ENCODE measurements at places on chromosomes 11 and 22.

DNA sequence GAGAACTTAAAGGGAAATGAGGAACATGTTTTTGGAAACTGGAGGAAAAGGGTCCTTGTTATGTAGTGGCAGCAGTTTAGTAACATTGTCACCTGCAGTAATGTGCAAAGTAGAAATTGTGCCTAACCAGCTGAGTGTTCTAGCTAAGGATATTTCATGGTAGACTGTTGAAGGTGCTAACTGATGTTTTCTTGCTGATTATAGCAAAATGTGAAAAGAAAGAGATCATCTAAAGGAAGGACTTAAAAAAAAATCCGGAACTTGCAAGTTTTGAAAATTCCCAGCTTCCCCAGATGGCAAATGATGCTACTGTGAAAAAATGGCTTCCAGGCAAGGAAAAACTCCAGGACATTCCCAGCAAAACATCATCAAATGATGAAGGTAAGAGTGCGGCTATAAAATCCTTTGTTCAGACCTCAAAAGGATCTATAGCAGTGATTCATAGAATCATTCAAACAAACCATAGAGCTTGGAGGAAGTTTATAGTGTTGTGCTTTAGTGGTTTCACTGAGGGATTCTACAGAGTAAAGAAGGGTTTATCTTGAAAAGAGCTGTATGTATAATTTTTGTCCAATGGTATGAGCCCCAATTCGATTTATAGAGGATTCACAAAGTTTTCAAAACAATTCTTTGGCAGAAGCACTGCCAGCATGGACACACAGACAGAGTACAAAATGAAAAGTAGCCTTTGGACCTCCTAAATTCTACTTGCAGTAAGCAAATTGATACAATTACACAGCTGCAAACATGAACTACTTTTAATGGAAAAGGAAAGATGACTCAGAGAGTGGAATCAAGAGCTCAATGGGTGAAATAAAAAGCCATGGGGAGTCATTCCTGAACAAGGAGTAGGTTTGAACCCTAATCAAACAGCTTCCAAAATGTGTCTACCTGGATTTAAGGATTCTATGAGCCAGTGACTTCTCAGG, 4.3 kb upstream of the TRIM44 start:
- no peak for DNase-seq

GRCh38 chr11:102112509-102112821, 2.2 kb downstream of the YAP1 start:
- DNase-seq: no peak

GRCh38 chr11:16902182-16902581, 112.0 kb downstream of the PLEKHA7 start:
- no peak for DNase-seq

DNA sequence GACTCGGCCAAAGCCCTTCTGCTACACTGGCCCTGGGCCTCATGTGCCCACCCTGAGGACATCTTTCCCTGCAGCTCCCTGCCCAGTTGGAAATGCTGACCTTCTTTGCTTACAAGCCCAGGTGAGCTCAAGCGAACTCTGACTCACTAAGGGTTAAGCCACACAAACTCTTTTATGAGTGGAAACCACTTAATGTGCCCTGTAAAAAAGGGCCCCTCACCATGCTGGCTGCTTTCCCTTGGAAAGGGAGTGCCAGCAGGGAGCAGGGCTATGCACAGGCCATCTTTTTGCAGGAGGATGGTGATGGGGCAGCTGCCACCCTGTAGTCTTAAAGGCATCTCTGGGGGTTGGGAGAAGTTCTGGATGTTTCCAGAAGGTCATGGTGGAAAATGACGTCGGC, 18.7 kb downstream of the EHF start:
- no peak for DNase-seq

DNA sequence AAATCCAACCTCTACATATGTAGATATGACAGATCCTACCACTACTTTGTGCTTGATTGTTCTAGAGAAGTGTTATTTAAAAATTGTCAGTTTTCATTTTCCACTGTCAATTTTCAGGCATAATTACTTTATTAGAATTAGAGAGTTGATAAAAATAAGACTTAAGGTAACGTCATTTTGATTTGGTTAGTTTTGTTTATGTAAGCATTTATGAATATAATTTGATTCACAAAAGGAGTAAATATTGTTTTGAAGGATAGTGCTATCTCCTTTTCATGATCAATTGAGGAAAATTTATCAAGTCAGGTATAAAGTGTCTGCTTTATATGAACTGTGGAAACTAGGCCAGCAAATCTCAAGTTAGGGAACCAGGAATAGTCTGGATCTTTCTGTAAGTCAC, 42.6 kb upstream of the PITPNB start:
- no peak for DNase-seq

DNA sequence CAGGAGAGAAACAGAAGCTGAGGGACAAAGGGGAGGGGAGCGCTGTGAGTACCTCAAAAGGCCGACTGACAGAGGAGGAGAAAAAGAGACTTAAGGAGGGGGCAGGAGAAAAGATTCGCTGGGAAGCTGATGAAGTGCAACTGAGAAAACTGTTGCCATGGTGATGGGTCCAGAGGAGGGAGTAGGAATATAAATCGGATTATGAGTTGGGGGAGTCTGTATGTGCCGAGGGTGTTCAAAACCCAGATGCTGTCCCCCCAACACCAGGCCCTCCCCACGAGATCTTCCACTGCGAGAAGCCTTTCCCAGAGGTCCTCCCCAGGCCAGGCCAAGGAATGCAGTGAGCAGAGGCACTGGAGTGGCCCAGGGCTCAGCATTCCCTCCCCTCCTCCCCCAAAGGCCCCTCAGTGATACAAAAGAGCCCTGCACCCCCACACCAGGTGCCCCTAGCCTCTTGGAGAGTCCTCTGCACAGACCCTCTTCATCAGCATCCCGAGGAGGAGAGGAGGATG, 13.7 kb upstream of the BCL9L start:
- DNase-seq: no peak

GRCh38 chr11:25423436-25424199, 908.3 kb upstream of the ANO3 start:
- no peak for DNase-seq

DNA sequence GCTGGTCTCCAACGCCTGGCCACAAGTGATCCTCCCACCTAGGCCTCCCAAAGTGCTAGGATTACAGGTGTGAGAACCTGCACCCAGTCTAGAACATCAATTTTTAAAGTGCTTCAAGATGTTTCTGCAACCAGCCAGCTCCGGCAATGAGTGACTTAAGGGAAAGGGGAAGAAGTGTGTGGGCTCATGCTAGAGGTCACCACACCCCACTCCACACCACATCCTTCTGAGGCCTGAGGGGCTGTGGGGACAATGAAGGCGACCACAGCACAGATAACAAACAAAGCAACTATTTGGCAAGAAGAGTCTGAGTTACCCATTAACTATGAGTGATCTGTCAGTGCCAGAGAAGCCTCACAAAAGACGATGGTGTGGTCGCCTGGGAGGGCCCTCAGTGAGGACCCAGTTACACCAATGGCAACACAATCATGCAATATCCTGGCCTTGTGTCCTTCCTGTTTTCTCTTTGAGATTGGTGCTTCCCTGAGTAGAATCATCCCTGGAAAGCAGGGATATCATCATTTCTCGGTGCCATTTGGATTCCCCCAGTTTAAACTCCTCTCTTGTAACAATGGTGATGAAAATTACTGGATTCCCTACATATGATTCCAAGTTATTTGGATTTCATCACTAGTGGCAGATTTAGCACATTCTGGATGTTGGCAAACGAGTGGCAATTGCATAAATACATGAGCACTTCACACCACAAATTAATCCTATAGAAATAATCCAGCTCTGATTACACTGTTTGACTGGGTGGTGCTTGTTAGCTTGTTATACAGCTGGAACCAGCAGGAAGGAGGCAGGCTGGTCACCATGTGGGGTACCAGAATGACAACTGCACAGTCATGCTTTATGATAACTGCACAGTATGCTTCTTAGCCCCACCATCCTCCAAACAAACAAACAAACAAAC, 18.4 kb downstream of the ABTB2 start:
- DNase-seq: peak; percentile 92

DNA sequence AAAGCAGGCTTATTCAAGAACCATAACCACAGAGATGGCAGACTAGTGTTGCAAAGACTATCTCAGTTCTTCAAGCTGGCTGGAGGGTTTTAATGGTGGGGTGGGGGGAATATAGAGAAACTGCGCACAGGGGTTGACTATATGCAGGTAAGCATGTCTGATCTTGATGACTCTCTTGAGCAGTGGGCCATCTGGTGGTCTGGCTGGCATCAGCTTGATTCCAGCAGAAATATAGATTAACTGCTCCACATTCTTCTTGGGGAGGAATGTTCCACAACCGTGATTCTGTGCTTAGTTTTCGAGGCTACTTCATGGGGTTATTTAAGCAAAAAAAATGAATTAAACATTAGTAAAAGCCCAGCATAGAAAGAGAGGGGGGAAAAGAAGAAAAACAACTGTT, 158.8 kb upstream of the PGR start:
- DNase-seq: no peak

- DNase-seq: peak; percentile 37
These were observed 14.2 kb downstream of the DTX4 start for GRCh38 chr11:59186130-59186594.

DNA sequence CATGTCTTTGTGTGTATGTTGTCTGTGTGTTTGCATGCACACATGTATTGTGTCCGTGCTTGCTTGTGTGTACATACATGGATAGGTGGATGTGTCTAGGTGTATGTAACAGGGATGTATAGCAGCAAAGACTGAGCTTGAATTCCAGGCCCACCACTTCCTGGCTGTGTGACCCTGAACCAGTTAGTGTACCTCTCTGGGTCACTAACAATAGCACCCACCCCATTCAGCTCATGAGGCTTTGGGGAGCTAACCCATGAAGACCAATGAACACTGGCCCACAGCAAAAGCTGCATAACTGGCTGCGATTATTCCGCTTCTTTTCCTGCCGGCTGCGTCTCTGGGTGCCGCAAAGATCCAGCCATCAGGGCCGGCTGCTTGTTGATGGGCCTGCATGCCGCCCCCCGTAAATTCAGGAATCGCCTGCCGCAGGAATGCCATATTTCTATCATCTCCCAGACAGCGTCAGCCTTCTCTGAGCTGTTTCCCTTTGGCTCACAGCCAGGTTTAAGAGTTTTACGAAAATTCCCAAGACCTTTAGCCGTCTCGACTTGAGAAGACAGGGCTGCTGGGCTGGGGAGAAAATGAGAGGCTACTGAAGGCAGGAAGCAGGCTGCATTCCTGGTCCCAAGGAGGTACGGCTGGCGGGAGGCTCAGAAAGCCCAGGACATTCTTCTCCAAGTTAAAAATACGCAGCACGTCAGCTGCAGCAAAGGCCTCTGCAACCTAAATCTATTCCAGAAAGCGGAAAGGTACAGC, 224.6 kb downstream of the MN1 start:
- no peak for DNase-seq

DNA sequence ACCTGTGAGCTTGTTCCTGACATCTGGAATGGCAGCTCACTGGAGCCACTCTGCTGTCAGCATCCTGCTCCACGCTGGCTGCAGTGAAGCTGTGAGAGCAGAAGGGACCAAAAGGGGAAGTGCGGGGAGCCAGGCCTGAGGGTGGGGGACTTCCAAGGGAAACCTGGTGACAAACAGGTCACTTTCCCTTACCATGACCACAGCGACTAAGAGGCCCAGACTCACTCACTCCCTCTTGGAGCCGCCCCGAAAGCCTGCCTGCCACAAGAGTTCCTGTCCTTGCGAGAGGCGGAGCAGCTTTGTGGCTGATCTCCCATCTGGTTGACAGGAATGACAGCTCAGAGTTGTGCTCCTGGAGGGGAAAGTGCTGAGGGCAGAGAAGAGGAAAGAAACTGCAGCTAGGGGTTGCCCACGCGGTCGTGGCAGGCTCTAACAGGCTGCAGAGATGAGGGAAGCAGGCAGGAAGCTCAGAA, 183.8 kb upstream of the NTM start:
- peak; percentile 46 for DNase-seq

- DNase-seq: no peak
These were observed 23.9 kb downstream of the TSPAN32 start for GRCh38 chr11:2325719-2326118.

DNA sequence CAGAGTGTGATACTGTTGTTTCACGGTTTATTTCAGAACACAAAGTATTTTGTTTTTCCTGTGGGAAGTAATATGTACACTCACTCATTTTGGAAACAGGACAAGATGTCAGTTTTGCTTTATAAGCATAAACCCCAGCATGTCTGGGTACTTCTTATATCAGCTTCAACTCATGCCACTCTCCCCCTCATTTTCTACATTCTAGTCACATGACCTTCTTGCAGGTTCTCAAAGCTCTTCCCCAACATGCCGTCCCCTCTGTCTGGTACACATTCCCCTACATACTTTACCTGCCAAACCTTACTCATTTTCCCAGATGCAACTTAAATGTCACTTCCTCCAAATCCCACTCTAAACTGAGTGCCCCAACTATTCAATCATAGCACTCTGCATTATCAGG, 1.6 kb upstream of the CTR9 start:
- DNase-seq: peak; percentile 34

GRCh38 chr22:22576244-22576988, 17.4 kb upstream of the PRAME start:
- peak; percentile 68 for DNase-seq

GRCh38 chr11:18490736-18491485, 35.3 kb downstream of the LDHAL6A start:
- peak; percentile 4 for DNase-seq

GRCh38 chr11:93000511-93001476, 31.3 kb downstream of the MTNR1B start:
- peak; percentile 38 for DNase-seq

DNA sequence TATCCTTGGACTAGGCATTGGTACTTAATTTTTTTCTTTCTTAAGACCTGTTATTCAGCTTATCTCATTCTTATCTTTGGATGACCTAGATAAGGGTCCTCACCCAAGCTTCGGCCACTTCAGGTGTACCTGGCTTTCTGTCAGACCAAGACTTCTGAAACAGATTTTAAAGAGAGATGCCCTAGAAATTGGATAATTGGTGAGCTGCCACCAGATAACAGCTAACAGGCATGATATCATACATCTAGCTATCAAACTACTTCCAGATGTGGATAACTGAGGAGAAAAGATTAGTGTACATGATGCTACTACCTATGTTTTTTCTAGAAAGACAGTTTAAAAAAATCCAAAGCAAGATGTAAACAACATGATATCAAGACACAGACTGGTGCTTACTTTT, 52.9 kb downstream of the FZD4 start:
- no peak for DNase-seq

Data from hematopoietic multipotent progenitor cell treated with erythropoietin and hydrocortisone succinate and interleukin-3 and kit ligand, for 4 days (in vitro differentiated cells).